BJ (cell line): ENCODE measurements at places on chromosomes 1 and 21. TPM values are rescaled to one million over a fixed set of nuclear protein-coding genes. Genes with fewer than 3 reads are reported as not detected.

DNA sequence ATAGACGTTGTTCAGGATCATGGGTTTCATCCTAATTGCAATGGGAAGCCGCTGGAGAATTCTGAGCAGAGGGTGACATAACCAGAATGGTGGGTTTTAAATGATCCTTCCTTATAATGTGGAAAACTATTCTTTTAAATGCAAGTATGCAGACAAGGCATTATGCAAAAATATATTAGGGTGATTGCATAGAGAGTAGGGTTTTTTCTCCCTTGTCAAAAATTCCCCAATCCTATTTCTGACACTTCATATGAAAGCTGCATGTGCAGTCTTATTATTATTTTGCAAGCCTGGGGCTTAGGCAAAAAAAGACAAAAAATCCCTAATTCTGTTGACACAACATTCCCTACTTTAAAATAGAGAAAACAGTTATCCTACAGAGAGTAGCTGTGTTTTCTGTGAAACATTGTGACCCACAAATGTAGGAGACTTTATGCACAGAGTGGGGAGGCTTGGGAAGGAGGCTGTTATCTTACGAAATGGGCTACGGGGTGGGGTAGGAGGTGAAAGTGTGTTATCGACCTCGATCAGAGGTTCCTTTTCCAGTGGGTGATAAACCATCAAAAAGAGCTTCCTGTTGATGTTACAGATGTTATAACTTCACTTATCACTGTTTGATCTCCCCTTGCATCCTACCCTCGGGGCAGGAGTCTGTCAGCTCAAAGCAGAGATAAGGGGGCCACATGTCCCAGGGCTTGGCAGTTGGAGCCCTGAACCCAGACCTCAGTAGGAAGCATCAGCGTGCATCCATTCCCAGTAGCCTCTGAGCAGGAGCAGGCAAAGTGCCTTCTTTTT lies 27.2 kb downstream of the RHEX start:
- DNase-seq = no peak

GRCh38 chr1:31003613-31004230 lies 61.8 kb downstream of the PUM1 start:
- no peak for DNase-seq

DNA sequence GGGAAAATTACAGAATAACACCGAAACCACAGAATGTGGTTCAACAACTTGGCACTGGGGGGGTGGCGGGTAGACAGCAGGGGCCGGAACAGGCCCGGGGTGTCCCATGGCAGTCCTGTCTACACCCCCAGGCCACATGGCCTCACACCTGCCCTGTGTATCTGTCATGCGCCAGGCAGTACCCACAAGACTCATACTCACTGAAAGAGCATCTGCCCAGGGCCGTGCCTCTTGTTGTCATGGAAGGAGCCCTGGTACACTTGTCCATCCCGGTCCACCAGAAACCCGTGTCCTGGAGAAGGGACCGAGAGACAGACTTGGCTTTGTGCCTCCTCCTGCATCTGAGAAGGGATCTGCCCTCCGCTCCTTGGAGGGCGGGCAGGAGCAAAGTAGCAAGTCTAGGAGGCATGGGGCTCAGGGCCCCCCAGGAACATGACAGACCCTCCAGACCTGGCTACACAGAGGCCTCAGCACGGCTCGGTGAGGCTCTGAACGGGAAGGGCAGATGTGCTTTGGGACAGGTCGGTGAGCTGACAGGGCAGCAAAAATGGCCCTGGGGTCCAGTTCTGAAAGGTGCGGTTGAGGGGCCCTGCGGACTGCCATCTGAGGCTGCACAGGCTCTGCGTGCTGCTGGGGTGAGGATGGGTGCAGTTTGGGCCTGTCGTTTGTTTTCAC lies 5.6 kb downstream of the MORN1 start:
- no peak for DNase-seq

GRCh38 chr1:30507401-30508174 lies 215.8 kb downstream of the MATN1 start:
- no peak for DNase-seq

DNA sequence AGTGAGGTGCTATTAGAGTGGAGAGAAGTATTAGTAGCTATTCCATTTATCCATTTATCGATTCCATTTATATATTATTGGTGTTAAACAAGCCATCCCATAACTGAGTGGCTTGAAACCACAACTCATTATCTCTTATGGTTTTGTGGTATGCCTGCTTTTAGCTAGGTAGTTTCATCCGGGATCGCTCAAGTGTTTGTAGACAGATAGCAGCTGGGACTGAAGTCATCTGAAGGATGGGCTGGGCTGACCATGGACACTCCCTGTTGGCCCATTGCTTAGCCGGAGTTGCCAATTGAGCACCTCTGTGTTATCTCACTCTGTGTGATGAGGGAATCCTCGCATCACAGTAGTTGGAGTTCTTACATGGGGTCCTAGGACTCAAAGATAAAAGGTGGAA lies 622.5 kb downstream of the PLA2G4A start:
- DNase-seq = no peak

DNA sequence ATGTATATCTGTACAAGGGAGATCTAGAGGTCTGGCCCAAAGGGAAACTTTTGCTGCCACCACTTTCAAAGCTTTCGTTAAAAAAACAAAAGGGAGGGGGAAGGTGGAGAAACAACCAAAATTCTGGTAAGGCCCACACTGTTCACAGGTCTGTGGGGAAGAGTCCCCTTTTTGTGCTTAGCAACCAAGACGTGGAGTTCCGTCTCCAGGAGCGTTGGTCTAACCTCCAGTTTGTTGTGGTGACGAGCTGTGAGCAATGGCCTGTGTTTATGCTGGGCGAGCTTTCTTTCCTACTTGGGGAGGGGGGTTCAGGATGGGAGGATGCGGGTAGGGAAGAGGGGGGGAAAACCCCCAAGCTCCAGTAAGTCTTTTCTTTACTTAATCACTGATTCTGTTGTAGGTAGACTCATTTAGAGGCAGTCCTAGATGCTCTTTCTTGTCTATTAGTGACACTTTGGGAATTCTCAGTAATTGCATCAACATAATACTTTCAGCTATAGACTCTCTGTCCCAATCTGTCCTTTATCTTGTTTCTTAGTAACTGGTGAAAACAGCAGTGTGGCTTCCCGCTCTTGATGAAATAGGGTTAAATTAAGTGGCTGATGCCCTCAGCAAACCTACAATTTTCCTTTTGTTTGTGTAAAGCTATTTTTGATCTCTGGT lies 1.5 kb downstream of the HIPK1 start:
- DNase-seq = no peak

GRCh38 chr1:160985723-160986122 lies 31.1 kb upstream of the ITLN2 start:
- no peak for DNase-seq

DNA sequence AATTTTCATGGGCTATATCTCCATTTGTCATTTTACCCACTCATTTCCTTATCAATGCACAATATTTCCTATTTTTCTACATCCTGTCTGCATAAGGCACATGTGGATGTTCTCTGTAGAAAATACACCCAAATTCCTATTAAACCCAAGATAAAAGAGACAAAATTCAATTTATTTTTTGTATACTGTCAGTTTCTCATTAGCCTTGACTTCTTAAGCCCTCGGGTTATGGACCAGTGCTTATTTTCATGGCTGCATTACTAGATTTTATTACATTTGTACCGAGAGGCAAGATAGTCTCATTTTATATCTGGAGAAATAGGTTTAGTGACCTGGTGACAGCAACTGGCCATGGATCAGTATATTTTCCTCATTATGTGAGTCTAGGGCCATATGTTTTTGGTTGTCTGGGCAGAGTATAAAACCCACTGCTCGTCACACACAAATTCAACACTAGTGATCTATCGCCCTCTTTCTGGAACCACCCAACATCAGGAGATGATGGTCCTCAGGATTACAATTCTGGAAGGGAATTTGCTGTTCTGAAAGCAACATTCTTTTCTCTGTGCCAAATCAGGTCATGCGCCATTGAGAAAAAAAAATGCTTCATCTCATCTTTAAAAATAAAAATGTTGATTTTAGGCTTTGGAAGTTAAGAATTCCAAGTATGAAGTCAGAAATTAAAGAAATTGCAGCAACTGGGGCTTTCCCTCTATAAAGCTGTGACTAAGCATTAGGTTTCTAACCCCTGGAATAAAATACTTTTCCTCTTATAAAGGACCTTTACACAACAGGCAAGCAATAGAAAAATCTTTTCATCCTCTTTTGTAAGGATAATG lies 81.4 kb downstream of the ASTN1 start:
- DNase-seq = peak; percentile 94

GRCh38 chr1:34740161-34740868 lies 14.5 kb upstream of the GJB5 start:
- DNase-seq = no peak

DNA sequence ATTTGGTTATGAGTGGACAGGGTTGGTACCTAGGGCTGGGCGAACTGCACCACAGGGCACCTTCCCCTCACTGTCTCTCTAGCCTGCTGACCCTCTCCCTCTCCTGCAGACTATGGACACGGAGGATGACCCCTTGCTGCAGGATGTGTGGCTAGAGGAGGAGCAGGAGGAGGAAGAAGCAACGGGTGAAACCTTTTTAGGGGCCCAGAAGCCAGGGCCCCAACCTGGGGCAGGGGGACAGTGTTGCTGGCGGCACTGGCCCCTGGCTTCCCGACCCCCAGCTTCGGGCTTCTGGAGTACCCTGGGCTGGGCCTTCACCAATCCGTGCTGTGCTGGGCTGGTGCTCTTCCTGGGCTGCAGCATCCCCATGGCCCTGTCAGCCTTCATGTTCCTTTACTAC lies 21.9 kb downstream of the DISP3 start:
- no peak for DNase-seq

DNA sequence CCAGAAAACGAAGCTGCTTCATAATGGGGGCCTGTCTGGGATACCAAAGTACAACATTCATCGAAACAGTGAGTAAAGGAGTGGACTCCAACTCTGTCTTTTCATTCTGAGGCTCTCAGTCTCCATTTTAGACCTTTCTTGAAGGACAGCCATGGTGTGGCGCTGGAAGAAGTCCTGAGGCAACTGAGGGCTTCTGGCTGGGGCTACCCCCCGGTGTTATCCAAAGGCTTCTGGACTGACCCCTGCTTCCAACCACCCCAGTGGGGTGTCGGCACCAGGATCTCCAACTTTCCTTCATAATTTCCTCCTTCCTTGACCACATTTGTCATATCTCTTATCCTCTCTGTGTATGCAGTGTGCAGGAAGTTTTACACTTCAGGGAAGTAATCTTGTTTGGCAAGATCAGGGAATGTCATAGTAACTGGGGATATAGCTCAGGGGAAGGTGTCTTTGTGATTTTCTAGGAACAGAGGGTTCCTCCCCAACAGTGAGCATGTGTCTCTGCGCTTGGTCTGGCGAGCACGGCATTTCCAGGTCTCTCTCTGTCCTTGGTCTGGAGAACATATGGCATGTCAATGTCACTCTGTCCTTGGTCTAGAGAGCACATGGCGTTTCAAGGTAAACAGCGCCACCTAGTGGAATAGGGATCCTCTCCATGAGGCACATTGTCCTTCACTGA lies 19.4 kb upstream of the BSDC1 start:
- DNase-seq = no peak

DNA sequence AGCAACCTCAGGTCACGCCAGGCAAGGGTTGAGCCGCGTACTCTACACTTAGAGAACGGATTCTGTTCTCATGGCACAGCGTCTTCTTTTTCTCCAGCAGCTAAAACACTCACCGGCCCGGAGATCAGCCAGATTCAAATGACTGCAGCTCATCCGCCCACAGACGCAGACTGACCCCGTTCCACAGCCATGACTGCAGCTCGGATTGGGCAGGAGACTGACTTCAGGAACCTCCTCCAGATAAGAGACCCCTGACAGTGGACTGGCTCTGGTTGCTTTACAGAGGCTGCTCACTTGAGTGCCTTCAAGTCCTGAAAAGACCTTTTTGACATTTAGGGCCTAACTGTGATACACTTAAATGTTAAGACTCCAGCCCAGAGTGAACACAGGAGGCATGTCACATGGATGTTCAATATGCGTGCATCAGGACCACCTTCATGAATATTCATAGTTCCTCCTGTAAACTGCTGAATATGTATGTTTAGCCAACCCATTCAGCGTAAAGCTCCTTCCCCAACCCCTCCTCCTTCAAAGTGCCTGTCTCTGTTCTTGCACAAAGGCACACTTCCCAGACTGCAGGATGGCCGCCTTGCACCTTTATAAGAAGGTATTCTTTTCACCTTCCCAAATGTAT lies 42.6 kb downstream of the BACE2 start:
- DNase-seq = no peak

DNA sequence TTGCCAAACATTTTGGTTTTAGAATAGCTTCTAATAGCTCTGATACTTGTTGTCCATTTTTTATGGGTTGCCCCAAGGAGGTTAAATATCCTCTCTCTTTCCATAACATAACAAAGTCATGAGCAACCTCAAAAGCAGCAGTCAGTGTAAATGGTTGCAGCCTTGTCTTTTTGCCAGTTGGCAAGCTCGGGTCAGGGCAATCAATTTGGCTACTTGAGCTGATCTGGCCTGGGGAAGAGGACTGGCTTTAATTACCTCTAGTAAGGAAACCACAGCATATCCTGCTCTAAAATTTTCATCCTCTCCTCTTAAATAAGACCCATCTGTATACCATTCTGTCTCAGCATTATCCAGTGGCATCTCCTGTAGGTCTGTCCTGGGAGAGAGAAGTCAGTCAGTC lies 21.2 kb upstream of the FMO4 start:
- DNase-seq = peak; percentile 99

GRCh38 chr1:54309631-54310366 lies 96.4 kb downstream of the SSBP3 start:
- DNase-seq = no peak

GRCh38 chr1:158516966-158517365 lies 37.2 kb downstream of the OR6Y1 start:
- no peak for DNase-seq

DNA sequence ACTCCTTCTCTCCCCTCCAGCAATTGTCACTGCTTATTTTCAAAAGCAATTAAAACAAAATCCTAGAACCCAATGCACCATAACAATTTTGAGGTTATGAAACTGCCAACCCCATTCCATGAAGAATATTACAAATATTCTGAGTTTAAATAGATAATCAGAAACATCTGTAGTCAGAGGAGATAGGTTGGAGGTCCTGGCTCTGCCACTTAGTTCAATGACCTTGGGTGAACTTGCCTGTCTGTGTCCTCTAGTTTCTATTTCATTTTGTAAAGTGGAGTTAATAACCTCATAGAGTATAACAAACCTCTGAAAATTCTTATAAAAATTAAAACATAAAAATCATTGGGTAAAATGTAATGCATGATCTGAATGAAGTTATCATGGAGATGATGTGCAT lies 164.6 kb downstream of the KCTD3 start:
- no peak for DNase-seq

GRCh38 chr1:62040450-62040849 lies 154.2 kb upstream of the L1TD1 start:
- DNase-seq = no peak

Gene INSRR
- not detected in 2 replicates for polyA plus RNA-seq

Gene TSSK3
- 0.39 and 0.42 TPM in 2 replicates for polyA plus RNA-seq

Gene FYB2
- not detected in 2 replicates for polyA plus RNA-seq

Gene SETDB1
- 26.2 and 30.7 TPM in 2 replicates for polyA plus RNA-seq

Gene FAM72C
- 0.71 and 1.8 TPM in 2 replicates for polyA plus RNA-seq

Gene NEK7
- 428 and 674 TPM in 2 replicates for polyA plus RNA-seq

Gene RIMS3
- polyA plus RNA-seq = 0.43 and 0.59 TPM in 2 replicates

Gene PLXNA2
- 1.9 and 2.7 TPM in 2 replicates for polyA plus RNA-seq

Gene KRTAP19-8
- polyA plus RNA-seq = not detected in 2 replicates

Gene LEFTY2
- polyA plus RNA-seq = not detected in 2 replicates

Gene DPT
- polyA plus RNA-seq = 0.06 and 0.13 TPM in 2 replicates

Gene NSL1
- polyA plus RNA-seq = 16.4 and 22.7 TPM in 2 replicates

Gene JTB
- 189 and 227 TPM in 2 replicates for polyA plus RNA-seq

Gene OR2M3
- polyA plus RNA-seq = not detected in 2 replicates

Gene LMX1A
- polyA plus RNA-seq = not detected in 2 replicates

Gene NEGR1
- polyA plus RNA-seq = 15.4 and 30.6 TPM in 2 replicates

Gene ALPL
- polyA plus RNA-seq = 0.28 and 0.45 TPM in 2 replicates

Gene MAP3K7CL
- 6.1 and 7.3 TPM in 2 replicates for polyA plus RNA-seq

Gene PYCR2
- 44.8 and 81.1 TPM in 2 replicates for polyA plus RNA-seq
